ENCODE measurements at places on chromosomes 13 and 19. TPM values are rescaled to one million over a fixed set of nuclear protein-coding genes. Genes with fewer than 3 reads are reported as not detected.

MISP gene
- 0.28 TPM for total RNA-seq

DNA sequence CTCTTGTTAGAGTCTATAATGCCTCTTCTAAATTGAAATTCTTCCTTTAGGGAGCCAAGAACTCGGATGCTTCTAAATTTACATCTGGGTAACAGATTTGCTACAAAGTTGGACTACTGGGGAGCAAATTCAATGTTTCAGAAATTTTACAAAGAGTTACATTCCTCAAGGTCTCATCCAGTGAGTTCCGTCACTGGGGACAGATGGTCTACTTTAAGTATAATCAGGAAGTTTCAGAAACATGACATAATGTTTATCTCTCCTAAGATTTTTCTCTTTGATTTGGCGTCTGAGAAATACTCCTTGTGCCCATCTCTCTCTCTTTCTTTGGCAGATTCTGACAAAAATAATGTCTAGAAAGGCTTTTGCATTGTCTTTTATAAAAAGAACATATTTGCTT lies 81.5 kb upstream of the MBNL2 start:
- H3K27me3 ChIP-seq: peaks cover 3% of the 10 kb centered on the region
- H3K36me3 ChIP-seq: no peaks in the 10 kb centered on the region
- no peak overlapping the region for H3K27ac ChIP-seq
- DNase-seq: no peak
- H3K4me3 ChIP-seq: no peak overlapping the region
- 0 out of 2 replicates have a peak, but pooled peaks cover 6% of the 10 kb centered on the region for H3K4me1 ChIP-seq

GRCh38 chr13:72317346-72318109 lies 409.9 kb downstream of the MZT1 start:
- H3K4me1 ChIP-seq: peaks cover 12% of the 10 kb centered on the region
- no peak for DNase-seq
- H3K27me3 ChIP-seq: no peaks in the 10 kb centered on the region

DNA sequence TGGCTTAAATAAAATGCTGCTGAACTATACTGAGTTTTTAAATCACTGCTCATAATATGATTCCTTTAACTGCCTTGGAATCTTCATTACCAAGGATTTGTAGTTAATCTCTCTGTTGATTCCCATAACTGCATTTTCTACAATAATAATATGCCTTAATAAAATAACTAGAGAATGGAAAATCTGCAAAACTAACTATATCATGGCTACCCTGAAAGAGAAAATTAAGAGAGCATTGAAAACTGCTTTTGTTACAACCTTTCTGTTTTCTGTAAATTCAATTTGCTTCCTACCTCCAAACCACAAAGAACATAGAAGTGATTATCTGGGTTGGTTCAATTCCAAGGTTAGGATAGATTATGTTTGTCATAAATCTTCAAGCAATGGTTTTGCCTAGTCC lies 202.8 kb upstream of the ATXN8OS start:
- no peaks in the 10 kb centered on the region for H3K36me3 ChIP-seq

GRCh38 chr13:30334663-30335386 lies 27.5 kb upstream of the KATNAL1 start:
- peaks cover 13% of the 10 kb centered on the region for H3K4me1 ChIP-seq
- no peaks in the 10 kb centered on the region for H3K27me3 ChIP-seq
- no peaks in the 10 kb centered on the region for H3K36me3 ChIP-seq
- H3K4me3 ChIP-seq: no peak overlapping the region
- no peak overlapping the region for H3K27ac ChIP-seq
